ENCODE measurements at places on chromosomes 1 and 21. TPM values are rescaled to one million over a fixed set of nuclear protein-coding genes. Genes with fewer than 3 reads are reported as not detected.

Gene TRIM17
- total RNA-seq: not detected

Gene GSTM3
- 32.1 TPM for total RNA-seq

Gene PLPPR5
- 0.02 TPM for total RNA-seq

Gene SERPINC1
- 0.22 TPM for total RNA-seq

Gene HSD3B1
- total RNA-seq: not detected

Gene TAS1R3
- total RNA-seq: 0.15 TPM
